ENCODE measurements at places on chromosomes 2 and 18. TPM values are rescaled to one million over a fixed set of nuclear protein-coding genes. Genes with fewer than 3 reads are reported as not detected.

- DNase-seq, result no peak
These were observed 136.9 kb downstream of the GAREM1 start for GRCh38 chr18:32333781-32334180.

The KCNG2 gene
- total RNA-seq, result not detected

The CYP27A1 gene
- total RNA-seq, result not detected

DNA sequence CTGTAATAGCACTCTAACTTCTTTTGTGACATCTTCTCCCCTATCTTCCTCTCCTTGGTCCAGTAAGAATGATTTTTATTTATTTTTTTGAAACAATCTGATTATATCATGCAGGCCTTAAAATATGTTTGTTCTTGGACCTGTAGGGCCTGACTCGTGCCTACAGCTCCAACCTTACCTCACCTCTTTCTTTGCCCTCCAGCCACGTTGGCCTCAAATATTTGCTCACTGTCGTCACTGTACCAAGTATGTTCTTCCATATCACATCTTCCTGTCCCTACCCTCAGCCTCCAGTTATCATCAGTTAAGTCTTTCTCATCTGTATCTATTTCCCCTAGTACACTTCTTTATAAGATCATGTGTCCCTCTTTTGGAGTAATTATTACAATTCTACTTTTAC lies 125.5 kb downstream of the CDH7 start:
- no peak for DNase-seq

The STARD6 gene
- not detected for total RNA-seq

The DSG1 gene
- total RNA-seq, result not detected

GRCh38 chr2:144389151-144389929 lies 130.6 kb downstream of the ZEB2 start:
- no peak for DNase-seq

GRCh38 chr2:178412047-178412446 lies 38.9 kb downstream of the PRKRA start:
- no peak for DNase-seq

GRCh38 chr18:73093687-73094250 lies 226.0 kb upstream of the NETO1 start:
- DNase-seq, result no peak

The COL5A2 gene
- total RNA-seq, result 0.68 TPM

GRCh38 chr2:60175290-60175689 lies 378.2 kb downstream of the BCL11A start:
- no peak for DNase-seq

The MOCOS gene
- 0.10 TPM for total RNA-seq

DNA sequence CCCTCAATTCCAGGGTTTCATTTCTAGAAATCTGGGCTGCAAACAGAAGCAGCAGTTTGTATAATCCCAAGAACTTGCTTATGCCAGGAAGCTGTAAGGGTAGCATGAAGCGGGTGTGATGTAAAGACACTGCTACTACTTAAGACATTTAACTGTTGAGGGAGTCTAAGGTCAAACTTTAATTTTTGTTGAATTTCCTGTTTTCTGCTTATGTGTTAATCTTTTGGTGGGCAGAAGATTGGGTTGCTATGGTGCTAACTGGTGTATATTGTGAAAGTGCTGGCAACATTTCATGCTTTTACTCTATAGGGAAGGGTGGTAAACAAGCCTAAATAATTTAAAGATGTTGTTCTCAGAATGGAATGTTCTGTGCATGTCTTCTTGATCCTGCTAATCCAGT lies 2.7 kb downstream of the NCOA1 start:
- DNase-seq, result peak; percentile 31

The REG1B gene
- not detected for total RNA-seq

DNA sequence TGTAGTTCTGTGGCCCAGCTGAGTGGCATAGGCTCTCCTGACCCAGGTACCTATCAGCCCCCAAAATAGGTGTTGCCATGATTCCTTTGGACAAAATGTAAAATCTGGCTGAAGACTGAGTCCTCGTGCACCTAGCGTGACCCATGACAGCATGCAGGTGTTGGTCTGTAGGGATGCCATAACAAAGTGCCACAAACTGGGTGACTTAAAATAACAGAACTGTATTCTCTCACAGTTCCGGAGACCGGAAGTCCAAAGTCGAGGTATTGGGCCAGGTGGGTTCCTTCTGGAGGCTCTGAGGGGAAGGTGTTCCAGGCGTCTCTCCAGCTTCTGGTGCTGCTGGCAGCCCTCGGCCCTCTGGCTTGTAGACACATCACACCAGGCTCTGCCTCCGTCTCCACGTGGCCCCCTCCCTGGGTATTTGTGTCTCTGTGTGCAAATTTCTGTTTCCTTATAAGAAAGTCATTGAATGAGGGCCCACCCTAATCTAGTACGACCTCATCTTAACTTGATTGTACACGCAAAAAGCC lies 34.5 kb downstream of the LRRFIP1 start:
- DNase-seq, result no peak

DNA sequence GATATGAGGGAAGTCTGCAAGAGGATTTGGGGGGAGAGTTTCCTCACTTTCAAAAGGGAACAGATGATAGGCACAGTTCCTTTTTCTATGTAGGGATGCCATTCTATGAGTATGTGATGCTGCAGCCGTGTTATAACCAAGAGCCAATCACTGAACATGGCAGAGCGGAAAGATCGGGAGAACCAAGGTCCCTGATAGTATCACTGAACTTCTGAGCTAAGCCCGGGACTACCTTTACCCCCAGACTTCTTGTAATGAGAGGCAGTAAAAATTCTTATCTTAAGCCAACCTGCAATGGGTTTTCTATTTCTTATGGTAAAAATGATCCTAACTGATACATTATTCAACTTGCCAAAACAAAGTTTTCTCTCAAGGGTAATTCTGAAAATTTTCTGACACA lies 21.6 kb upstream of the SLC1A4 start:
- DNase-seq, result no peak

- peak; percentile 14 for DNase-seq
These were observed 329.9 kb downstream of the TRIB2 start for GRCh38 chr2:13046557-13047165.

The METTL4 gene
- total RNA-seq, result 10.6 TPM

- peak; percentile 39 for DNase-seq
These were observed at the start of gene CHST10 for GRCh38 chr2:100416935-100417710. TSS of gene CHST10 (minus strand) at chr2:100417668. CDS start at chr2:100406675, 10,993 bp downstream.

The LRRTM1 gene
- total RNA-seq, result not detected

GRCh38 chr2:170739507-170740046 lies 24.4 kb downstream of the SP5 start:
- DNase-seq, result no peak

DNA sequence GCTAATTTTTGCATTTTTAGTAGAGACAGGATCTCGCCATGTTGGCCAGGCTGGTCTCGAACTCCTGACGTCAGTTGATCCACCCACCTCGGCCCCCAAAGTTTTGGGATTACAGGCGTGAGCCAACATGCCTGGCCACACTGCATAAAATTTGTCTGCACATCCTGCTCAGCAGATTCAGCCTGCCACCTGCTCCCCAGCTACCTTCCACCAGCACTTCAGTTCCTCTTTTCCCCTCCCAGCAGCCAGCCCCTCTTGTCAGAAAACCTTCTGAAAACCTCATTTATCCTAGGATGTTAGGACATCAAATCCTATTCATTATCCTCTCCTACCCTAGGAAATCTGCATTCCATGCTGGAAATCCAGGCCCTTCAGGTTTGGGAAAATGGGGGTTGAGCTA lies 99.4 kb upstream of the STPG4 start:
- DNase-seq, result no peak

DNA sequence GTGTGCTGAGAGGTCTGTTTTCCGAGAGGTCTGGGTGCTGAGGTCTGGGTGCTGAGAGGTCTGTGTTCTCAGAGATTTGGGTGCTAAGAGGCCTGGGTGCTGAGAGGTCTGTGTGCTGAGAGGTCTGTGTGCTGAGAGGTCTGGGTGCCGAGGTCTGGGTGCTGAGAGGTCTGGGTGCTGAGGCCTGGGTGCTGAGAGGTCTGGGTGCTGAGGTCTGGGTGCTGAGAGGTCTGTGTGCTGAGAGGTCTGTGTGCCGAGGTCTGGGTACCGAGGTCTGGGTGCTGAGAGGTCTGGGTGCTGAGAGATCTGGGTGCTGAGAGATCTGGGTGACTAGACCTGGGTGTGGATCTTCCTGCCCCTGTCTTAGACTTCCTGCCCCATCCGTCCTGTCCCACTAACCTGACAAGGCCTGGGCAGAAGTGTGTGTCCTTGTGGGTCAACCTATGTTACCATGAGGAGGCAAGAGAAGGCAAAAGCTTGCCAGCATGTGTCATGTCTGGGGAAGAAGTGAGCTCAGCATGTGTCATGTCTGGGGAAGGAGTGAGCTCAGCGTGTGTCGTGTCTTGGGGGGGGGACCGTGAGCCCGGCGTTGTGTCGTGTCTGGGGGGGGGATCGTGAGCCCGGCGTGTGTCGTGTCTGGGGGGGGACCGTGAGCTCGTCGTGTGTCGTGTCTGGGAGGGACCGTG lies 69.3 kb downstream of the KCNG2 start:
- DNase-seq, result no peak

- DNase-seq, result no peak
These were observed 162.6 kb downstream of the ANKRD44 start for GRCh38 chr2:197147942-197148341.

- no peak for DNase-seq
These were observed 307.4 kb downstream of the CTNNA2 start for GRCh38 chr2:79820281-79820680.

DNA sequence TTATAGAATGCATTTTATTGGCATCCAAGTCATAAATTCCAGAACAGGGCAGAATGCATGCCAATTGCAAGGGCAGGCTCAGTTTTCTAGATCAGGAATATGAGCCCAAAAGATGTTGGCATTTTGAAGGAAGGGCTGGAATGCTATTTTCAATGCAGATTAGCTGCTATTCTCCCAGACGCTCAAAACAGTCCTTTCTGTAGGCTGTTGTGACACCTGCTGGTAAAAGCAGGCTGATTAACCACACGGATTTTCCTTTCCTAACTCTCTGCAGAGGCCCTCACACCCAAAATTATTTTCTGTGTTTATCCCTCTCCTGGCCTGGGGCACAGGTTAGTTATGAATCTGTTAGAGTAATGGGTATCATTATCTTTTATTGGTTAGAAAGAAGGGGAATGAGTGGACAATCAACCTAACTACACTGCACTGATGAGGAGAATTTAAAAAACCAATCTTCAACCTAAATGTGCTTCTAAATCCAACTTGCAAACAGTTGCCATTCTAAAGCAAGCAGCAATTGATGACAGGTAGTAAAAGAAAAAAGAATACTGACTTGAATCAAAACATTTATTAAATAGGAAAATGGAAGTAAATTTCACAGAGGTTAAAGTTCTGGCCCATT lies 94.0 kb downstream of the PLA2R1 start:
- DNase-seq, result no peak

DNA sequence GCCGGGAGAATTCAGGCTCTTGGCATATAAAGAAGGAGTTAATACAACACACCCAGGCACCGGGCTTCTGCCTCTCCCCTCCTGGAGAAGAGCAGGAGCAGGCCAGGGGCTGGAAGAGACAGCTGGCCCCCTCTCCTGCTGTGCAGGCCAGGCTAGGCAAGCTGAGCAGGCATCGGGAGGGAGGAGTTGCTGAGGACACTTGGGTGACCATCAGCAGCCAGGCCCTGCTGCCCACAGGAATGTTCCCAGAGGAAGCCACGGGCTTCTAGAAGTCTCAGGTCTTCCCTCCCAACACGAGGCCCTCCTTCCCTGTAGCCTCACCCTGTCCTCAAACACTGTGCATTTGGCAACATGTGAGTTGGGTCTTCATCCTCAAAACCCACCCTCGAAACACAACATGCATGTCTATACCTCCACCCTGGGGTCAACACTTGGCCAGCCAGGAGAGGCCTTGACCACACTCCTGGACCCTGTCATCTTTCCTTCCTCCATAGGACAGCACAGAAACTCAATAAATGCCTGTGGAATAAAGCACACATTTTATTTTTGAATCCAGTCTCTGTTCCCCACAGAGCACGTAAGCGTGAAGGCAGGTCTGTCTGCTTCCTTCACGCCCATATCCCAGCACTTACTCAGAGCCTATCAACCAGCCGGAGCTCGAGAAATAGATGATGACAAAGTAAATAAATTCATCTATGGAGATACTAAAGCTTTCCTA lies 433.8 kb upstream of the ID2 start:
- no peak for DNase-seq

DNA sequence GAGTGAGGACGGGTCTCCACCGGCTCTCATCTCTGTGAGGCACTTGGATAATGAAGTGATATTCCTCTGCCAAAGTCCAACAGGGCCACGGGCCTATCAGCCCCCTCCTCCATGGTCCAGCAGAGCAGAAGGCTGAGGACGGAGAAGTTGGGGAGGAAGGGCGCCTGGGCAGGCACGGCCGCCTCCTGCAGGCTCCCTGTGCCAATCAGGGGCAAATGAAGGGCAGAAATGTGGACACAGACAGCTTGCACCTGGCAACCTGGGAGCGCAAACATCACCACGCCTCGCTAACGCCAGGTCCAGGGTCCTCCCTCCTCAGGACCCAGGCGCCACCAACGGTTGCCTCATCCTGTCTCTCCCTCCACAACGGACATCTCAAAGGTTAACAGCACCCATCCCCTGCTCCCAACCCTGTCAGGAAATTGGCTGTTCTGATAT lies 24.3 kb downstream of the SMAD7 start:
- DNase-seq, result no peak

DNA sequence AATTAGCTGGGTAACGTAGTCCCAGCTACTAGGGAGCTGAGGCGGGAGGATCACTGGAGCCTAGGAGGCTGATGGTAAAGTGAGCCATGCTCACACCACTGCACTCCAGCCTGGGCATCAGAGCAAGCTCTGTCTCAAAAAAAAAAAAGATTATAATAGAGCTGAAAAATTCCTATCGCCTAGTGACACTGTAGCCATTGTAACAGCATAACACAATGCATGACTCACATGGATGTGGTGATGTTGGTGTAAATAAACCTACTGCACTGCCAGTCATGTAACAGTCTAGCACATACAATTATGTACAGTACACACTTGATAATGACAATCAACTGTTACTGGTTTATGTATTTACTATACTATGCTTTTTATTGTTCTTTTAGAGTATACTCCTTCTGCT lies 39.6 kb downstream of the MGAT4A start:
- peak; percentile 40 for DNase-seq

DNA sequence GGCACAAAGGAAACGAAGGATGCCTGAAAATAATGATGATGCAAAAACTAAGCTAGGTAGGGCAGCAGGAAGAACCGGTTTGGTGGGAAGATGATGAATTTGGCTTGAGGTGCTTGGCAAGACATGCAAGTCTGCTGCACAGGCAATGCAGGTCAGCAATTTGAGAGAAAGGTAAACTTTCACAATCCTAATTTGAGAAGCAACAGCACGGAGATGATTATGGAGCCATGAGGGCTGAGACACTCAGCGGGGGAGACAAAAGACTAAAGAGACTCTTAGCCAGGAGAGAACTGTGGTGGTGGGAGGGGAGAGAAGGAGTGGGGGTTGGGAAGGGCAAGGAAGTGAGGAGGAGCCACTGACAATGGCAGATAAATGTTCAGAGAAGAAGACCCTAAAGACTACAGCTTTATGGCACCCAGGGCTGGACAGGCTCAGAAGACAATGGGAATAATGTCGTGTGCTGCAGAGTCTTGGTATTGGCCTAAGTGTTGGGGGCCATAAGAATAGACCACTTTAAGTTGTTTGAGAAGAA lies 19.4 kb upstream of the RNF149 start:
- no peak for DNase-seq

DNA sequence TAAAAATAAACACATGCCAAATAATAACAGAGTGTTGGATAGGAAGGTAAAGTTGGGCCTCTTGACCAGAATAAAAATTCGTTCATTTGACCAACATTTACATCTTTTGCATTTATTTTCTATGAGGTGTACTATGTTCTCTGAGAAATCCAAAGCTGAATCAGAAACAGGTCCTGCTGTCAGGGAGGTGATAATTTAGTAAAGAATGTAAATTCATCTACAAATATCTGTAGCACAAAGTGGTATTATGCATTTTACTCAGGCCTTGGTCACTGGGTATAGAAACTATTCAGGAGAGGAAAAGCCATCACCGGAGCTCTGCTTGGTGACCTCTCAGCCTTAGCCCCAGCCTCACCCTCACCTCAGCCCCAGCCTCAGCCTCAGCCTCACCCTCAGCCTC lies 208.9 kb downstream of the SPP2 start:
- no peak for DNase-seq
